ENCODE measurements at places on chromosomes 16 and 17. TPM values are rescaled to one million over a fixed set of nuclear protein-coding genes. Genes with fewer than 3 reads are reported as not detected.

- DNase-seq = peak; percentile 79
Measured at GRCh38 chr17:39194089-39194984, 3.1 kb downstream of the CACNB1 start.

- no peak for DNase-seq
Measured at GRCh38 chr17:59783221-59784047, 76.0 kb downstream of the VMP1 start.

GRCh38 chr17:70613681-70614080, 444.3 kb downstream of the KCNJ2 start:
- no peak for DNase-seq

DNA sequence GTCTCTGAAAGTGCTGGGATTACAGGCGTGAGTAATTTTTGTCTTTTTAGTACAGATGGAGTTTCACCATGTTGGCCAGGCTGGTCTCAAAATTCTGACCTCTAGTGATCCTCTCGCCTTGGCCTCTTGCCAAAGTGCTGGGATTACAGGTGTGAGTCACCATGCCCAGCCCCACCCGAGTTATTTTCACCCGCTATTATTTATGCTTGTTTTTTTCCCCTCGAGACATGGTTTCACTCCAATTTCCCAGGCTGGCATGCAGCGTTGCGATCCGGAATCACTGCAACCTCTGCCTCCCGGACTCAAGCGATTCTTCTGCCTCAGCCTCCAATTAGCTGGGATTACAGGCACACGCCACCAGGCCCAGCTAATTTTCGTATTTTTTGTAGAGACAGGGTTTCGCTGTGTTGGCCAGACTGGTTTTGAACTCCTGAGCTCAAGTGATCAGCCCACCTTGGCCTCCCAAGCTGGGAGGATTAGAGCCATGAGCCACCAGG, 9.2 kb downstream of the RPL23 start:
- DNase-seq = peak; percentile 44

DNA sequence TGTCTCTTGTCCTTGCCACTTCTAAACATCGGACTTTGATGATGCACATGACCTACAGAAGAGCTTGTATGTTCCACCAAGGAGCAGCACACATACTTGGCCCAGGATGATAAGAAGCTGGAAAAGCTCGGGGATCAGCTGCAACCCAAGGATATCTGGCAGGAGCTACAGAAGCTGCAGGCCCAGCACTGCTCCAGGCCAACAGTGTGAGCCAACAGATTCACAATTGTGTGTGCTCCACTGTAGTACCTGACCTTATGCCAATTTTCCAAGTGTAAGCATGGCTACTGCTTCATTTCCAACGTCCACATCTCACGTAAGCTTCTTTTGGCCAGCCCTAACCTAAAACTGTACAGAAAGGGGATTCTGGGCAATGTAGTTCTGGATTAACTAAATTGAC, 83.4 kb downstream of the COX10 start:
- DNase-seq = peak; percentile 22

FLCN gene
- 48.4 TPM for total RNA-seq

TBC1D3C gene
- total RNA-seq = not detected
